ENCODE measurements at places on chromosomes 1 and 21.

DNA sequence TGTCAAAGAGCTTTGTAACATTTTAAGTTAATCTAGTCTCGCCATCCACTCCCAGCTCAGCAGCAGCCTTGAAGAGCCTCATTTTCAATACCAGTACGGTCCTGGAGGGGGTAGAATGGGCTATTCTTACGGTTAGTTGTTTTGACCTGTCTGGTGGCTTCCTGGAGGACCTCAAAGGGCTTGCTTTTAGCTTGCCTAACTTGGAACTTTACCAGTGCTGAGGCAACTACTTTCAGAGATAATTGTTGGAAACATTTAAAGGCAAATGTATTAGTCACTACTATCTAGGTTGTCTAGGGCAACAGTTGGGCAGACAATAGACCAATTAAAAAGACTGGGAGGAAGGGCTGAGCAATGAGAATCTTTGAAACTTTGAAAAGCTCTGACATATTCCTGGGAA lies 56.0 kb downstream of the TTLL7 start:
- DNase-seq = no peak

- no peak for DNase-seq
Observed at GRCh38 chr1:202623075-202623474, 87.2 kb downstream of the SYT2 start.

GRCh38 chr1:213874789-213875188 lies 113.0 kb upstream of the PROX1 start:
- DNase-seq = no peak

GRCh38 chr1:94246692-94247137 lies 9.3 kb upstream of the ARHGAP29 start:
- no peak for DNase-seq

GRCh38 chr1:34371829-34372532 lies 195.3 kb downstream of the C1orf94 start:
- no peak for DNase-seq

- DNase-seq = no peak
Observed at GRCh38 chr1:234238060-234238459, 135.2 kb upstream of the COA6 start.

DNA sequence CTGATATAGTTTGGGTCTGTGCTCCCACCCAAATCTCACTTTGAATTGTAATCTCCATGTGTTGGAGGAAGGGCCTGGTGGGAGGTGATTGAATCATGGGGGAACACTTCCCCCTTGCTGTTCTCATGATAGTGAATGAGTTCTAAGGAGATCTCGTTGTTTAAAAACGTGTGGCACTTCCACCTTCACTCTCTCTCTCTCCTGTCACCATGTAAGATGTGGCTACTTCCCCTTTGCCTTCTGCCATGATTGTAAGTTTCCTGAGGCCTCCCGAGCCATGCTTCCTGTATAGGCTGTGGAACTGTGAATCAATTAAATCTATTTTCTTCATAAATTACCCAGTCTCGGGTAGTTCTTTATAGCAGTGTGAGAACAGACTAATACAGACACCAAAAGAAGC lies 40.4 kb downstream of the FRRS1 start:
- no peak for DNase-seq

- no peak for DNase-seq
Observed at GRCh38 chr1:77051425-77051824, 167.8 kb downstream of the PIGK start.

Data from nucleus accumbens (tissue), 56 donors.